Activated T-cell treated with anti-CD3 and anti-CD28 coated beads for 24 hours (primary cell): ENCODE measurements at places on chromosomes 12 and 14.

DNA sequence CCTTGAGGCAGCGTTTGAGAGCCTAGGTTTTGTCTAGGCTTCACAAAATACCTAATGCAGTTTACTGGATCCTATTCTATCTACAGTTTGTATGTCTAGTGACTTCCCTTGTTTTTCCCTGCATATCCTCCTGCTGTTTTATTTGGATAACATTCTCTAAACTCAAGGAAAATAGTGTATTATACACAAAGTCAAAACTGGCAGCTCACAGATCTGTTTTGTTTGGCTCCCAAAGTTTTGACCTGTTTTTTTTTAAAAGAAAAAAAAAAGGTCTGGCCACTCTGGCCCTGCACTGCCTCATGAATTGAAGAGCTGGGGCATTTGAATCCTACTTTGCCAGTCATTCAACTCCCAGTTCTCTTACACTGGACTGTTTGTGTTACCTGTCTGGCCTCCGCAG lies 155.3 kb downstream of the KICS2 start:
- DNase-seq = no peak

DNA sequence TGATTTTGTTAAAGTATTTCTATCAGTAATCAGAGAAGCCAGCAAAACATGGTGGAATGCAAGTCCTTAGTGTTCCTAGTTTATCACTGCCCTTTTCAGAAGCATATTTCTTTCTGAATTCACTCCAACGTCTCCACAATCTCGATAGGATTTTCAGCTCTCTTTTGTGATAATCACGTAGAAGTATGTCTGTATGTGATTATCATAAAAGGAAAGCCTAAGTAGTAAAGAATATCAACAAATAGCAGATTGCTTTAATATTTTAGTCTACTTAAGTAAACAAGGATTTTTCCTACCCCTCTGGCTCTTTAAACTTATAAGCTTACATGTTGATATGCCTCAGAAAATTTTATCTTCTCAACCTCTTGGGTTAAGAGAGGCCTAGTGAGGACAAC lies 147.4 kb upstream of the NUDT4 start:
- no peak for DNase-seq

- DNase-seq = no peak
These were observed 13.7 kb downstream of the CFL2 start for GRCh38 chr14:34700622-34701130.

DNA sequence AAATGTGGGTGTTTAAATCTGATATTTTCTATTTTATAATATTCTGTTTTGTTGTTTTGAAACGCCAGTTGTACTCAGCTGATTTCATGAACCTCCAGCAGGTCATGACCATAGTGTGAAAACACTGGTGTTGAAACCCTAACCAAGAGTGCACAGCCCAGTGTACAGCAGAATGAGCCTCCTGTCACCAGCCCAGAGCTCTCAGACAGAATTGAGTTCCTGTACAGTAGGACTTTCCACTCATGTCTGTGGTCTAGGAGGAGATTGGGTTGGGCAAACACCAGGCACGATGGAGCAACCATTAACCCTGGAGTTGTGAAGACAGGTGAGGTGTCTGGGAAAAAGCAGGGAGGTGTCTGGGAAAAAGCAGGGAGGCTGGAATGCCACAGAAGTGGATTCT lies 908.8 kb downstream of the VRK1 start:
- no peak for DNase-seq

DNA sequence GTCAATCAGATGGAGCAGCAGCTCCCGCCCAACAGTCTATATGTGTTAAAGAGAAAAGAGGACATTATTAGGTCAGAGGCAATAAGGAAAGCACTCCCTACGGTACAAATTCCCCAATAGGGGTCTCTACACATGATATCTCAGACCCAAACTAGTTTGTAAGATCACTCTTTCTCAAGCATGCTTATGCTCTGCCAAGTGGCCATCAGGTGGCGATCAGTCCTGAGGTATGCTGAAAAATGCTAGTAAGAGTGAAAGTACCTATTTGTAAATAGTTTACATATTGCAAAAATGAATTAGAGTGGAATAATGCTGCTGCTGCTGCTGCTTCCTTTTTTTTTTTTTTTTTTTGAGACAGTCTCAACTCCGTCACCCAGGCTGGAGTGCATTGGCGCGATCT lies 61.0 kb downstream of the CPM start:
- DNase-seq = no peak

DNA sequence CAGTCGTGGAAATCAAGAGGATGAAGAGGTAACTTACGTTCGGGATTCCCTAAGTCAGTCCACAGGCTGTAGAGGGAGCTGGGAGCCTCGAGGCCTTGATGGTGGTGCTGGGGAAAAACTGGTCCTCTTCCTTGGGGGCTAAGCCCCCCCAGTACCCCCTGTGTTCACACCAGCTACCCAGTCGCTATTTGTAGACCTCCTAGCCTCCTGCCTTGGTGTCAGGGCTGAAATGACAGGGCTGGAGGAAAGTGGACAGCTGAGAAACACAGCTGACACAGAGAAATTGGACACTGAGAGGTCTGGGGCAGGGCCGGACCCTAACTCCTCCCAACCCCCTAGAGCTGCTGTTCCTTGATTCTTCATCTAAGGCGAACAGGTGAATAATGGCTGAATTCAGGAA lies at the start of gene STAC3:
Gene STAC3, minus strand, starts transcription at position 232 of the 400 bp plus-strand sequence. CDS start 1,551 bp downstream, outside the sequence.
- DNase-seq = no peak

DNA sequence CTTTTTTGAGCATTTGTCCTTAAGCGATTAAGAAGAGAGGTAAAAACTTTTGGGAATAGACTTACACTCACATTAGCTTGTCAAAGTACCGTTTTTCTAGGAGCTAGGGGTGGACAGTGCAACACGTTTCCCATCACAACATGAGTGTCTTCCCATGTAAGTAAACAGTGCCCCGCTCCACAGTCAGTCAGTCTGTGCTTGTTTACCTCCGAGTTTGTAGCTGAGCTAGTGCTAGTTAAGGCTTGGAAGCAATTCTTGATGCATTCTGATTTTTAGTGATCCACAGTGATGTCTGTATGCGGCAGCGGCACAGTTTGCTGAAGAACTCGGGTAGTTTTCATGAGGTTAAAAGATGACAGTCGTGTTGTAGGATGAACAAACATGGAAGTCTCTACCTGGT lies 941 bp downstream of the ZDHHC17 start:
- DNase-seq = no peak

DNA sequence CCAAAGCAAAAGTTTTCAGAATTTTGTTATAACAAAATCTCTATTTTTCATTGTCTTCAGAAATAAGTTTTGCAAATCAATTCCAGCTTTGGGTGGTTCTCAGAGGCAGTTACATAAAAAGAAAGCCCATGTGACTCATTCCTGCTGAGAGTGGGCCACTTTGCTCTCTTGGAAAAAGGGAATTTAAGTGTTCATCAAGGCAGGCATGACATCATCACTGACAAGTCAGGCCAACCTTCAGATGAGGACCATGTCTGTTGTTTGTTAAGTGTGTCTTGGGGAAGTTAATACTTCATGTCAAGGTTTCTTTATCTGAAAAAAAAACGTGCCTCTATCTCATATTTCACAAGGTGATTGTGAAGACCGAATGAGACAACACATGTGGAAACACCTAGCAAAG lies 519.8 kb upstream of the TMPO start:
- DNase-seq = no peak

- DNase-seq = no peak
These were observed 4.9 kb upstream of the NUDT14 start for GRCh38 chr14:105185973-105186372.

- DNase-seq = no peak
These were observed 63.8 kb downstream of the CDC42BPB start for GRCh38 chr14:102993523-102993922.
